ENCODE measurements at places on chromosomes 7 and 10.

DNA sequence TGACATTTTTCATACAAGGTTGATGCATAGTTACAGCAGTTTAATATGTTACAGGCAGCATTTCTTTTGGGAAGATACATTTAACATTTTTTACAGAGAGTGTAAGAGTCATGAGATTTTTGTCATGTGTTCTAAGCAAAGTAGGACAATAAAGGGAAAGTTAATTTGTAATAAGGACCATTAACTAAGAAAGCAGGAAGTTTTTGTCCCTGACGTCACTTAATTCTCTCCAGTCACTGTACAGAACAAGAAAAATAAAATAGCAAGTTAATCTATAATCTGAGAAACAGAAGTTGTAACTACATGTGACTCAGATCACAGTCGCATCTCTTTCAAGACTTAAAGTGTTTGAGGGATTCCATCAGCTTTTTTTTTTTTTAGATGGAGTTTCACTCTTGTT is 49.5 kb upstream of the CAPZA2 start:
- DNase-seq = no peak

DNA sequence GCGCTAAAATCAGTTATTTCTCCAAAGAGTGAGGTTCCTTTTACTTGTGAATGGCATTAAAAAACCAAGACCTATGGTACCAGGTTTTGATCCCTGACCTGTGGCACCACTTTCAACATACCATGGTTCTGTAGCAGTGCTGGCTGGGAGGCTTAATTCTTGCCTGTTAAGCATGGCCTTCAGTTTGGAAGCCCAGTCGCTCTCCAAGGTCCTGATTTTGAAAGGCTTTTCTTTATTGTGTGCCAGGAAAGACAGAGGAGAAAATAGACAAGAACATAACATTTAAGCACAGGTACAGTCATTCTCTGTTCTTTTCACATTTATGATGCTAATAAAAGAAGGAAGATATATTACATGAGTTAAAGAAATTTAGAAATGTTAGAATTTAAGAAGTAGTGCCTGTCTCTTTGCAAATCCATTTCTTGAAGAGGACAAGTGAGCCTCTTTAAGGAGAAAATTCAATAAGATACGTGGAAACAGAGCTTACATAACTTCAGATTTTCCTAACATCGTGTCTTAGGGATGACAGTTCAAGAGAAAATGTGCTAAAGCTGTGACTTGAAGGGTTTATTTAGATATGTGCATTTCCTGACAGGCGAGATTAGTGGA is 357.6 kb downstream of the DPP6 start:
- DNase-seq = peak; percentile 58

DNA sequence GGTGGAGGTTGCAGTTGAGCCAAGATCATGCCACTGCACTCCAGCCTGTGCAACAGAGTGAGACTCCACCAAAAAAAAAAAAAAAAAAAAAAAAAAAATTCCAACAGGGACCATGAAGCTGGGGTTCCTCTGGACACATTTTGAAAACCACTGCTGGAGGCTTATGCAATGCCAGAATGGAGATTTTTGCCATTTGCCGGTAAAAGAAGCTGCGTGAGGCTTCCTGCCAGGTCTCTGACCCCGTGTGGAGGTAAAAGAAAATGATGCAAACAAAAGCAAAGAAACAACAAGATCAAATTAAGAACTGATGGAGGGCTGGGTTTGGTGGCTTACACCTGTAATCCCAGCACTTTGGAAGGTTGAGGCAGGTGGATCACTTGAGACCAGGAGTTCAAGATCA is 30.5 kb upstream of the PDZD8 start:
- DNase-seq = no peak

- DNase-seq = no peak
These were observed 225.4 kb upstream of the IMMP2L start for GRCh38 chr7:111787741-111788140.

- no peak for DNase-seq
These were observed 29.8 kb downstream of the ADAP1 start for GRCh38 chr7:924541-925231.

DNA sequence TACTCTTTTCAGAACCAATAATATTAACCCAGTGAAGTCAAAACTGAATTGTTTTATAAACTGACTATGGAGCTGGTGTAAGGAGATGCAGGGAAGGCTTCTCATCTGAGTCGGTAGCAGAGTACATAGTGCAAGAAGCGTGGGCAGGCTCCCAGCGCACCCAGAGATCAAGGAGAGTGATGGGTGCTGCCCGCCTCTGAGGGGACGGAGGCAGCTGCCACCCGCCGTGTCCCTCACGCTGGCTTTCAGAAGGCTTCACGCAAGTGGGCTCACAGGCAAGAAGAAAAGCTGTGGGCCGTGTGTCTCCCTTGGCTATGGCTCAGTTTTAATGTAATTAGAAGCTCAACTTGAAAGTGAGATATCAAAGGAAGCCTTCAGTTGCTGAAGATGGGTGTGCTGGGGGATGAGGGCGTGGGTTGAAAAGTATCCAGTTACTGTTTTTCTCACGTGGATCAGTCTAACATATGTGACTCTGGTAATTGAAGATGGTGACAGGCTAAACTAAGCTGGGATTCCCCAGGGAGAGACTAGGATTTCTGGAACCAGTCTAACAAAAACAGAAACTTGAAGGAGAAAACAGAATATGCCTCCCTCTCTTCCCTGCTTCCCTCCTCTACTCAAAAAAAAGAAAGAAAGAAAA is 159.9 kb downstream of the MGMT start:
- no peak for DNase-seq

GRCh38 chr10:88538048-88538447 is 45.1 kb downstream of the RNLS start:
- no peak for DNase-seq

GRCh38 chr7:77331938-77332695 is 84.0 kb downstream of the GSAP start:
- DNase-seq = peak; percentile 61

DNA sequence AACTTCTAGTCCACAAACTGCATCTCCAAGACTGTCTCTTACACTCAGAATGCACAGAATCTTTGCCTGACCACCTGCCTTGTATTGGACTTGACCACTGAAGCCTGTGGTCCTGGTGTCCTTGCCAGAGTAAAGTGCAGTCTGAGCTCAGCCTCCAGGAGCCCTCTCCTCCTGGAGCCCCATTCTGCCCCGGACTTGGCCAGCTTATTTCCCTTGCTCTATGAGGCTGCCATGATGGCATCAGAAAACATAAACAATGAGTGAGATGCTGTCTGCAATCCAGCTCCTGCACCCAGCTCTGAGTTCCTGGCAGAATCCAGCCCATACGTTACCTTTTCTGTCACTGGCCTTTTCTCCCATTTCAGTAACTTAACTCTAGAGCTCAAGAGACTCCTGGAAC is 494.6 kb downstream of the PLXNA4 start:
- no peak for DNase-seq

- DNase-seq = no peak
These were observed 92.0 kb downstream of the ITGA8 start for GRCh38 chr10:15627617-15628196.
